Transverse colon (tissue), 4 donors: ENCODE measurements at places on chromosomes 11 and 22. TPM values are rescaled to one million over a fixed set of nuclear protein-coding genes. Genes with fewer than 3 reads are reported as not detected.

GRCh38 chr11:126007238-126007637 is 55.4 kb downstream of the CDON start:
- no peak for DNase-seq

- DNase-seq: no peak
Observed at GRCh38 chr11:79344753-79345294, 96.0 kb downstream of the TENM4 start.

DNA sequence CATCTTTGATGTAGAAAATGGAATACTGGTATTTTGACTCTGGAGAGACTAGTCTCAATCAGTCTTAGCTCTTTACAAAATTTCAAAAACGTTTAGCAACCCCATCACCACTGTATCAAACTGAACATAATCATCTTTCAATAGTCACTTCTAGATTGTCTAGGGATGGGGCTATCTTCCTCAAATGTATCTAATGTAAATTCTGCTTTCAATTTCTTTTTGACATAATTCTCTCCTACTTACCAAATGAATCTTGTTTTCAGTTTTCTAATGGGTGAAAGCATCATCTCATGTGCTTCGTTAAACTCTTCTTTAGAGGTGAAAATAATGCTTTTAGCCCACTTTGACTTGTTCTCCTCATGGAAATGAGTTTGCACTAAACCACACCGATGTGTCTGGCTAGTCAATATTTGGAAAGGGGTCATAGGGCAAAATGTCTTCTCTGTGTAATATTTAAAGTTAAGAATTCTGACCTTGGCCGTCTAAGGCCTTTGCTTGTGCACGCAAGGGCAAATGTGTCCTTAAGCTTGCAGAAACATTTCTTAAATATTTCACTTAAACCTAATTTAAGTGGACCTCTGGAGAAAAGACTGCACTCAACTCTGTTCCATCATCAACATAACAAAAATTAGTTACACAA is 5.2 kb downstream of the SIK3 start:
- no peak for DNase-seq

GRCh38 chr22:43891360-43892182 is at the start of gene PNPLA5:
Gene PNPLA5 (minus strand): TSS chr22:43892013. CDS start chr22:43891880, 133 bp downstream.
- no peak for DNase-seq

The PATE2 gene
- not detected for total RNA-seq

The CASP5 gene
- 35.5 TPM for total RNA-seq

The MN1 gene
- total RNA-seq: 2.6 TPM

The CYP2D6 gene
- total RNA-seq: 1.2 TPM

DNA sequence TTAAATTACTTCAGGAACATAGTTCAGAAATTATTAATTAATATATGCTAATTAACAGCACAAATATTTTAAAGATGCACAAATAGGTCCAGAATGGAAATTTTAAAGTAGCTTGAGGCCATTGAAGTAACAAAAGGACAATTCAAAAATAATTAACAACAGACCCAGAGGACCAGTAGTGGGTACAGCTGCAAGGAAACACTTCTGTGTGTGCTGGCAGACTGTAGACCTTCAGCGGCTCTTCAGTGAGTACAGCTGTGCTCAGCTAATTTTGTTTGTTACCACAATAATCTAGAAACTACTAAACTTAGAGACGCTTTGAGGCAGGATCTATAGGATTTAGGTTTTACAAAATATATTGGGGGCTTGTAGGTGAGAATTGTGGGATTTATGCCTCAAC is 103.8 kb downstream of the GRIA4 start:
- DNase-seq: no peak

DNA sequence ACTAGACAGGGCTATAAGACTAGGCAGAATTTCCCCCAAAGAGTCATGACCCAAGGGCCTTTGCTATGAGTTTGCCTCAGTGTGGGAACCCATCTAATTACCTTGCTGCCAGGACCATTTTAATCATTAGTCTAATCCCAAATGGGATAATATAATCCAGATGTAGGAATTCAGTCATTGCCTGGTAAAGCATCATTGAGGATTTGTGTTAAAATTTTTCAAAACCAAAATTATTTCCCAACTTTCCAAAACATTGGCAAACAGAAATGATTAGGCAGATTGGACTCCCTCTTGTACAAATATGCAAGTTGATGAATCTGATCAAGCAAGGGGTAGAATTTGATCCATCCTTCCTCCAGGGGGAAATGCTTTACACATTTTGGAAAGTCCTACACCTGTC is 16.2 kb upstream of the MMP13 start:
- DNase-seq: no peak

The TMEM121B gene
- not detected for total RNA-seq

- DNase-seq: no peak
Observed at GRCh38 chr11:111324277-111324720, 26.0 kb downstream of the POU2AF3 start.

DNA sequence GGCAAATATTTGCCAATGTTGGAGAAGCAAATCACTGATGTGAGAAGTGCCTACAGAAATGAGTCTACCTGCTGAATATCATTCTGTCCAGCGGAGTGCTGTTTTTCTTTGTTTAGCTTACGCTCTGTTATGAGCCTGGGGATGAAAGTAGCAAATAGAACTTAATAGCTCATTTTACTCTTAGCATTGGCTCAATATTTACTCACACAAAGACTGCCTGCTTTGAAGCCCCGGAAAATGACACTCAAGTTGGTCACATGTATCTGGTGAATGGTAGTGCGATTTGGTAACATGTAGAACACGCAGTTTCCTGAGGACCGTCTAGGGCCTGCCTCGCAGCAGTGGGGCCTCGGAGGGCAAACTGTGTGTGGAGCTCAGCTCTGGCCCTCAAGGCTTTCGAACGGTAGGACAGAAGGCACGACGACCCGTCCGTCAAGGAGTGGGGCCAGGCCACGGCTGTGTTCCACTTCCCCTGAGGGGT is 38.9 kb downstream of the TBC1D22A start:
- no peak for DNase-seq

GRCh38 chr11:110525883-110526282 is 96.1 kb downstream of the FDX1 start:
- no peak for DNase-seq

DNA sequence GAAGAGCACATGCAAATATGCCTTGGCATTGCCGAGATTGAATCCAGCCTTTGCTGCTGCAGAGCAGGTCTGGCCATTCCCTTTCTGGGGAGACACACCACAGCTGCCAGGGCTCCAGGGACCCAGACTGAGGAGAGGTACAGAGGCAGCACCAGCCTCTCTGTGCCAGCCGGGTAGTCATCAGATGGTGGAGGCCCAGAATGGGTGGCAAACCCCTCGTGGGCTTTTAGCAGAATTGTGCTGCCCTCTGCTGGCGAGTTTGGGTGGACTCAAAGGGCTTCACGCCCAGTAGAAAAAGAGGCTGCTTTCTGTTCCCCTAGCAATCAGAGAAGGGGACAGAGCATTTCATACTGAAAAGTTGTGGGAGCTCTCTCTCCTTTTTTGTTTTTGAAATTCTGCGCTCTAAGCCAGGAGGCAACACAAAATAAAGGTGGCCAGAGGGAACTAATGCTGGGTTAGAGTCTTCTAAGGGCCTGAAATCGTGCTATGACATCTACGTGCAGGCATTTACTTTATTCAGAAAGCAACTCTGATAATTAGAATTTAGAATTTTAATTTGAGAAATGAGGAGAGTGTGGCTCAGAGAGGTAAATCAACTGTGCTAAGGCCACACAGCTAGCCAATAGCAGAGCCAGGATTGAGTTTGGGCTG is 158.8 kb upstream of the NAV2 start:
- DNase-seq: peak; percentile 88

- DNase-seq: peak; percentile 61
Observed at GRCh38 chr11:13030857-13031256, 21.7 kb downstream of the RASSF10 start.

- DNase-seq: no peak
Observed at GRCh38 chr11:72144807-72145565, 9.5 kb downstream of the FOLR3 start.

- no peak for DNase-seq
Observed at GRCh38 chr22:42174062-42174461, 43.5 kb upstream of the CYP2D6 start.

DNA sequence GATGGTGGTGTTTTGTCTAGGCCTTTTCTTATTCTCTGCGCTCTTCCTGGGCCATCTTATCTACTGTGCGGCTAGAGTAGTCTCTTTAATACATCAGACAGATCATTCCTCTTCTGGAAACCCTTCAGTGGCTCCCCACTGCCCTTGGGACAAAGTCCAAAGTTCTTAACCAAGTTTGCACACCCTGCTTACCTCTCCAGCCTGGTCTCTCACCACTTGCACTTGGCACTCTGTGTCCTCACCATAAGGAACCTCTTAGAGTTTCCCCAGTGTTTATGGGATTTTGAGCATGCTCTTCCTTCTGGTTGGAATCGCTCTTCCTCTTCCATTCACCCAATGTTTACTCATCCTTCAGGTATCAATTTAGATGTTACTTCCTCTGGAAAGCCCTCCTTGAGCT is 5.2 kb upstream of the SPTBN2 start:
- no peak for DNase-seq

- no peak for DNase-seq
Observed at GRCh38 chr11:10356161-10356560, 51.3 kb downstream of the ADM start.

The CCDC116 gene
- 0.27 TPM for total RNA-seq

DNA sequence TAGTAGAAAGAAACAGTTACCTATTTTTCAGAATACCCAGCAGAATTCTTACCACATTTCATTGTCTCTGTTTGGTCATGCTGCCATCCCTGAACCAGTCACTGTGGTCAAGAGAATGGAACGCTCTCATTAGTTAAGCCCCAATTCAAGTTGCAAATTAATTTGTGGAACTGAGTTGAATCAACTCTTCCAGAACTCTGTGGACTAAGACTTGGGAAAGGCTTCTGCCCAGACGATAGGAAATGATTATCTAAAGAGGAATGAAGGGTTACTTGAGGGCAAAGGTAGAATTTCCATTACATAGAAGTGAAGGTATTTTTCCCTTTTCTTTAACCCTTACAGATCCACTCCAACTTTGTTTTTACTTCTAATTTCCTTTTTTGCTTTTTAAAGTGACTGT is 286.4 kb downstream of the DYNC2H1 start:
- DNase-seq: no peak

- no peak for DNase-seq
Observed at GRCh38 chr11:502288-503178, 4.5 kb downstream of the RNH1 start.

DNA sequence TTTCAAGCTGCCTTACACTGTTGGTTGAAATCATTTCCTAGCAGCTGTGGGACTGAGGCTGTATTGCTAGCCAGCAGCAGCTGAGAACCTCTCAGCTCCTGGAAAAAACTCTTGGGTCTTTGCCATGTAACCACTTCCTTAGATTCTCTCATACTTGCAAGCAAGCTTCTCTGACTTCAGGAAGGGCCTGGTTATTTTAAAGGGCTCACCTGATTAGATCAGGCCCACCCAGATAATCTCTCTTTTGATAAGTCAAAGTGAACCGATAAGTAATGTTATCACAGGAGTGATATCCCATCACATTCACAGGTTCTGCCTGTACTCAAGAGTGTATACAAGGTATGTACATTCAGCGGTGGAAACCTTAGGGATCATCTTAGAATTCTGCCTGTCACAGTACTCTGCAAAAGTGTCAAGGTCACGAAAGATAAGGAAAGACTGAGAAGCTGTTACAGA is 7.4 kb upstream of the CLPB start:
- DNase-seq: no peak

GRCh38 chr22:50082961-50083461 is 2.2 kb downstream of the MLC1 start:
- peak; percentile 24 for DNase-seq

DNA sequence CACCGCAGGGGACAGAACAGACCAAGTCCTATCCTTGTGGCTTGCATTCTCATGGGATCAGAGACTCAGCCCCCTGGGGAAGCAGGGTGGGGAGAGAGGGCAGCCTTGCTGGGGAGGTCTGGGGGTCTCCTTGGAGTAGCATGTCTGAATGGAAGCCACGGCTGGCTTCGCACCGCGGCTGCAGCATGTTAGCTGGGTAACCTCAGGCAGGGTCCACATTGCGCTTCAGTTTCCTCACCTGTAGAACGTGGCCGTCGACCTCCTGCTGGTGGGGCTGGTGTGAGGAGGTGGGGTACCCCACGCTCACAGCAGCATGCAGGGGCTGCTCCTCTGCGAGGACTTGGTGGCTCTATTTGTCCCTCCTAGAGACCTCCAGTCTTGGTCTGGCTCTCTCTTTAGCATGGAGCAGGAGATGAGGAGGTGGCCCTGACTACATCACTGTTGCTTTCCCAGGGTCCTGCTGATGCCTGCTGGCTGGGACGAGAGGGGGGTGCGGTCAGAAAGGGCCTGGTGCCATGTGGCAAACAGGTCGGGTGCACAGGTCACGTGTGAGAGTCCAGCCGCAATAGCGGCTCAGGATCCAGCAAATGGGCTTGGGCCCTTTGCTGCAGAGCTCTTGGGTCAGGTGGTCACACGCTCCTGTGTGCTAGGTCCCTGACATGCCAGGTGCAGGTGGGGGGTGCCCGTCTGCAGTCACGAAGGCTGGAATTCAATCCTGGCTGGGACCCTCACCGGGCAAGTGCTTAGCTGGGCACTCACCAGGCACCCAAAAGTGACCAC is 35.4 kb upstream of the SMIM38 start:
- no peak for DNase-seq

DNA sequence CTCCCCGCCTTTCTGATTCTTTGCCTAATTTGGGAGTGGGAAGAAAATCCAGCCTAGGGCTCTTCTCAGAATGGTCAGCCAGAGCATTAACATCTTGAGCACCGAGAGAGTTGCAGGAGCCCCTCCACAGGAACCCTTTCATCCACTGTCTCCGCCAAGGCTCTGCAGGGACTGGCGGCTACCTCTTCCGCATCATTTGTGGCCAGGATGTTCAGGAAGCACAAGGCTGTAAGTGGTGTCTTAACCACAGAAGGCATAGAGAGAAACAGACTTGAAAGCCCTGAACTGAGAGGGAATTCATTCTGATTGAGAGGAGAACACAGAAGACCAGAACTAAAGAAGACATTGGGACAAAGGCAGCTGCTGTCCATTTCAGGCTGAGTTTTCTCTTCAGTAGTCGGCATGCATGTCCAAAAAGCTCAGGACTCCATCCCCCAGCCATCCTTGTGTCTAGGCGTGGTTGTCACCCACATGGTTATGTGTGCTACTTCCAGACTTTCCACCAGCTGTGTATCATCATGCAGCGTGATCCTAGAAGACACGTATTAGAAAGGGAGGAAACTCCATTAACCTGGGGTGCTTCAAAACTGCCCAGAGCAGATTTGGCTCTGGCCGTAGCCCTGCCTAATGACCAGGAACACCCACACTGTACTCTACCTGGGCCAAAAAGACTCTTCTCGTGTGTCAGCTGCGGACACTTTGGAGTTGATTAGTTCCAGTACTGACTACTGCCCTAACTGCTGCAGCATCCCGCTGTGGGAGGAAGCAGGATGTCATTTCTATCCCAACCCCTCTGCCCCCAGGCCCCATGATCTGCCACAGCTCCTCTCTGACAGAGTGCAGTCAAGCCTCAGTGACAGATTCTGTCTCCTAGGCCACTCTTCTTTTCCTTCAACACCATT is 725.1 kb downstream of the NTM start:
- no peak for DNase-seq

The GAB4 gene
- not detected for total RNA-seq

The HEPN1 gene
- total RNA-seq: not detected

The TMEM191C gene
- total RNA-seq: 6.0 TPM
